Myocyte (in vitro differentiated cells): ENCODE measurements at places on chromosomes 4 and X.

- peak; percentile 80 for DNase-seq
These were observed 632 bp downstream of the PLP2 start for GRCh38 chrX:49172280-49172780.

- peak; percentile 65 for DNase-seq
These were observed 108.4 kb downstream of the DOCK11 start for GRCh38 chrX:118603981-118604380.

GRCh38 chrX:138711399-138712347, at the start of gene FGF13:
Gene FGF13 (minus strand): TSS chrX:138711717. CDS start chrX:138711003, 714 bp downstream.
- no peak for DNase-seq

DNA sequence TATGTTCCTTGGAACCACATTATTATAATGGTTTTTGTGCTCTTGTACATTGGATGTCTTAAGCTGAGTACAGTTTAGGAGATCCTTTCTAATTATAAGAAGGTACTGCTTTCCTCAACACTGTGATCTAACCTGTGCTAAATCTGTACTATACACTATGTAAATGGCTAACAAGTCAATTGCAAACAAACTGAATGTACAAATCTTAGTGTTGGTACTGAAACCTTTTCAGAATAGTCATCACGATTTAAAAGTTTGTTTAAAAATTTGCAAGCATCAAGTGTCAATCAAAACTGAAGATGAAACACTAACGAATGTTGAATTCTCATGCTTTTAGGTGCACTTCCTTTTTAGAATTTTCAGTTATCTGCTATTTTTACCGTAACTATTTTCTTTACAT, 2090.4 kb upstream of the TENM3 start:
- DNase-seq, result no peak

DNA sequence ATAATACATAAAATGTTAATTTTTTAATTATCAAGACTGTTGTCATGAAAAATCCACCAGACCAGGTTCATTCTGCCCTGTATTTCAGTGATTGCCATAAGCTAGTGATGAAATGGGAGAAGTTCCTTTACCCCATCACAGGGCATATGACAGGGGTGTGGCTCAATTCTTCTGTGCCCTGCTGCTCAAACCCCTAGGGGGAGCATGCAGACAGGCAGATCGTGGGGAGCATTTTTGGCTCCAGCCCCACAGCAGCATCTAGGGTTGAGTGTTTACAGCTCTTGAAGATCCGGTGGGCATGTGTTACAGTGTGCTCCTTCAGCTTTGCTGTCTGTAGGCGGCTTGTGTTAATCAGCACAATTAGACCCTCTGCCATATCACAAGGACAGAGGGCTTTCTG, 700.7 kb downstream of the PCDH18 start:
- no peak for DNase-seq

- DNase-seq, result peak; percentile 43
These were observed 25.8 kb downstream of the TRIM75 start for GRCh38 chr4:165079476-165079875.

- DNase-seq, result no peak
These were observed 880 bp upstream of the LONRF3 start for GRCh38 chrX:118973389-118974087.

DNA sequence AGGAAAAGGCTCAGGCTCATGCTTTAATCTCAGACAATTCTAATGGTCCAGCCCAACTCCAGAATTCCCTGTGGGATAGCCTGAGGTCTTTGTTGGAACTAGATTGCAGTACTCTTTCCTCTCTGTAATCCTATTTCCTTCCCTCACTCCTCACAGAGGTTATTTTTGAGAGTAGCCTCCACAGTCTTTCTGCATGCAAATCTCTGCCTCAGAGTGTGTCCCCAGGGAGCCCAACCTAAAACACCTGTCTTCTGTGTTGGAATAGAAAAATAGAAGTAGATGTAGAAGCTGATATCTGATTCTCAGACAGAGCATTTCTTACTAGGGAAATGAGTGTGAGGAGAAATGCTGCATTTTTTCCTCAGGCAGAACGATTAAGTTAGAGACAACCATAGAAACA, 915.5 kb upstream of the EPHA5 start:
- peak; percentile 64 for DNase-seq

- DNase-seq, result no peak
These were observed 471.5 kb downstream of the ADGRL3 start for GRCh38 chr4:61671599-61671998.

- no peak for DNase-seq
These were observed 16.6 kb downstream of the AMER1 start for GRCh38 chrX:64188901-64189300.

- DNase-seq, result peak; percentile 20
These were observed 595.7 kb upstream of the EPHA5 start for GRCh38 chr4:66266035-66266434.

DNA sequence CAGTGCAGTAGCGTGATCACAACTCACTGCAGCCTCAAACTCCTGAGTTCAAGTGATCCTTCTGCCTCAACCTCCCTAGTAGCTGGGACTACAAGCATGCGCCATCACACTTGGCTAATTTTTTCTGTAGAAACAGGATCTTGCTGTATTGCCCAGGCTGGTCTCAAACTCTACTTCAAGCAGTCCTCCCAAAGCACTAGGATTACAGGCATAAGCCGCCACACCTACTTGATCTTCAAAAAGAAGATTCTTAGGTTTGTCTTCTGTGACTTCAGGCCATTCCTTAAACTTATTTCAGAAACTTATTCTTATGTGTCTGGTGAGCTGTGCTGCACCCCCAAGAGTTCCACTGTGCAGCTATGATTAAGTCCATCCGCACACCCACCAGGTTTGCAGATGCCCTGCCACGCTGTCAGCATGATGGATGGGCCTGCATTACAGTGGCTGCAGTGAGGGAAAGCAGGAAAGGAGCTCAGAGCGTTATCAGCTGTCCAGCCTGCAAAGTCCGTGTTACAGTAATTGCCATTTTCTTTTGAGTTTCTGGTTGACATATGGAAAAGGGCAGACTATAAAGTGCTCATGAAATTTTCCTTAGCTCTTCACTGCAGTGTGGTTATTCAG, 146.6 kb downstream of the AASDH start:
- no peak for DNase-seq

DNA sequence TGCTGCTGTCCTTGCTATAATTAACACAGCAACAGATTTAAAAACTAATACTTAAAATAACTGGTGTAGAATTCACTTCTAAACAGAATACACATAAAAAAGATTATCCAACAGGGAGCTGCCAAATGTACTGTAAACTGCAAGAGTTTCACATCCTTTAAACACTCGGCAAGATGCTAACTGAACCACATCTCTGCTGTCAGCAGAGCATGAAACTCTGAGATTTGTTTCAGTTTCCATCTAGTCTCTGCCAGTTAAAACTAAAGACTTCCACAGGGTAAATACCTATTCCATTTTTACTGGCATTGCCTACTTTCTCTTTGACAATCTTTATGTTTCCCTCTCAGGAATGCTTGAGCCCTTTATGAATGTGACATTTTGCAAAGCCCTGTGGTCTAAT, 127.7 kb downstream of the SLC7A11 start:
- DNase-seq, result no peak

DNA sequence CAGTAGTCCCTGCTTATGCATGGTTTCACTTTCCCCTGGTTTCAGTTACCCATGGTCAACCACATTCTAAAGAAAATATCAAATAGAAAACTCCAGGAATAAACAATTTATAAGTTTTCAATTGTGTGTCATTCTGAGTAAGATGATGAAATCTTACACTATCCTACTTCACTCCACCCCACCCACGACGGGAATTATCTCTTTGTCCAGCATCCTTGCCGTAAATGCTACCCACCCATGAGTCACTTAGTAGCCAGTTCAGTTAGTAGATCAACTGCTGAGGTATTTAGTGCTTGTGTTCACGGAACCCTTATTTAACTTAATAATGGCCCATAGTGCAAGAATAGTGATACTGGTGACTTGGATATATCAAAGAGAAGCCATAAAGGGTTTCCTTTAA, 91.4 kb downstream of the KLHL13 start:
- DNase-seq, result no peak

DNA sequence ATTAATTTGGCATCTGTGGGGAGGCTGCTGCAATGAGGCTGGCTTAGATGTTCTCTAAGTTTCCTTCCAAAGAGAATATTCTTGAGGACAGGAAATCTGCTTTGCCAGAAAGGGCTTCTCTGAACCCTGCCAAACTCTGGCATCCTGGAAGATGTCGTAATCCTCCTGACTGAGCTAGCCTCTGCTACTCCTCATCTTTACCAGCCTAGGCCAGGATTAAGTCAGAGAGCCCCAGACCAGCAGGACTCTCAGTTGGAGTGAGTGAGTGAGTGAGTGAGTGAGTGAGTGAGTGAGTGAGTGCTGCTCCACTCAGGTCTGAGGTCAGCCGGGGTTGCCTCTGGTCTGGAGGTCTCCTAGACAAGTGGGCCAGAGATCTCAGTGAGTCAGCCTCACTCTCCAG, 104.9 kb upstream of the SOD3 start:
- DNase-seq, result no peak

DNA sequence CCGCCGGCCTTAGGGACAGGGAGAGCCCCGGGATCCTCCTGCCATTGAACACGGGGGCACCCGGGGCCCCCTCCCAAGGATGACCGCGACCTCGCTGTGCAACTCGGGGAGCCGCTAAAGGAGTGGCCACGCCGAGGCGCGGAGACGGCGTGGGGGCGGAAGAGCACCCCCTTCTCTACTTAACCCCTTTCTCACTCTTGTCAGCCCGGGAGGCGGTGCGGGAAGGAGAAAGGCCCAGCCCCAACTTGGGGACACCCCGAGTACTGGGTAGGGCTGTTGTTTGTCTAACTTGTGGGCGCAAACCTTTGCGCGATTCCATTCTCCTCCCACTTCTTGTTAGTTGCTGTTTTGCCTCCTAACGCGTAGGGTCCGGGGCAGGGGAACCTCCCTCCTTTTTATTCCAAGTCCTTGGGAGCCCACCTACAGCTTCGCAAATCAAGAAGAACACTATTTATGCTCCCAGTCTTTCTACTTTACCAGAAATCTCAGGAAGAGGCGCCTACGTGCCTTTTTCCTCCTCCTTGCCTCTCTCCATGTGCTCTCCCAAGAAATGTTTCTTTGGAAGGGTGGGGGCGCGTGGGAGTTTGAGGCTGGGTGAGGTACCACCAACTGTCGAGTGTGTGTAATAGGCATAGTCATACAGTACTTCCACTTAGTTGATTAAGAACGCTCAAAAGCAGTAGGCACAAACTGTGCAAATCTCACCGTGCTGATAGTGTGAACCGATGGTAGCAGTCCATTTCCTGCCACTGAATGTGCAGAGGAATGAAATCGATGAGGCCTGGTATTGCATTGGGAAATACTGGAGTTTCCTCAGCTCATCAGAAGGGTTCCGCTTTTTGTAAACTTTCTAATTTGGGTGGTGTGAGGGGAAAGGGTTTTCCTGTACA, 813 bp downstream of the DIAPH2 start:
- peak; percentile 44 for DNase-seq

DNA sequence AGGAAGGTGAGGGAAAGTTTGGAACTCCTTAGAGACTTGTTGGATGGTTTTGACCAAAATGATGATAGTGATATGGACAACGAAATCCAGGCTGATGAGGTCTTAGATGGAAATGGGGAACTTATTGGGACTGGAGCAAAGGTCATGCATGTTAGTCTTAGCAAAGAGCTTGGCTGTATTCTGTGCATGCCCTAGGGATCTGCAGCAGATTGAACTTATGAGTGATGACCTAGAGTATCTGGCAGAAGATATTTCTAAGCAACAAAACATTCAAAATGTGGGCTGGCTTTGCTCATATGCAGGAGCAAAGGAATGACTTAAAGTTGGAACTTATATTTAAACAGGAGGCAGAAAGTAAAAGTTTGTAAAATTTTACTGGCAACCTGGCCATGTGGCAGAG, 489.3 kb upstream of the DIPK2B start:
- DNase-seq, result no peak

GRCh38 chr4:185741795-185742194, 70.2 kb downstream of the SORBS2 start:
- DNase-seq, result no peak

- no peak for DNase-seq
These were observed 19.1 kb downstream of the FNIP2 start for GRCh38 chr4:158787709-158788475.

DNA sequence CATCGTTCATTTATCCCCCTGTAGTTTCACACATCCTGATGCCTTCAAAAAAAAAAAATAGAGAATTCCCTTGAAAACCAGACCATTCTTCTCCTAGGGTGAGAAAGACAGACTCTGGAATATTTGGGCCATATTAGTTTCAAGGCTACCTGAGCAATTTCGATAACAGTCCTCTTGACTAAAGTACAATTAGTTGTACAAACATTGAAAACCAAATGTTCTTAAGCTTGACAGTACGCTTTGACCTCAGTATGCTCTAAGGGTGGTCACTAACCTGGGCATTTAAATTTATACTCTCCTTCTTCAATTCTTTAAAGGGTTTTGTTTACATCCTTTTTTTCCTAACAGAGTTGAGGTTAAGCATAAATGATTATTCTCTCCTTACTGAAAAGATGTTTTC, 364.6 kb upstream of the FTHL17 start:
- DNase-seq, result no peak

DNA sequence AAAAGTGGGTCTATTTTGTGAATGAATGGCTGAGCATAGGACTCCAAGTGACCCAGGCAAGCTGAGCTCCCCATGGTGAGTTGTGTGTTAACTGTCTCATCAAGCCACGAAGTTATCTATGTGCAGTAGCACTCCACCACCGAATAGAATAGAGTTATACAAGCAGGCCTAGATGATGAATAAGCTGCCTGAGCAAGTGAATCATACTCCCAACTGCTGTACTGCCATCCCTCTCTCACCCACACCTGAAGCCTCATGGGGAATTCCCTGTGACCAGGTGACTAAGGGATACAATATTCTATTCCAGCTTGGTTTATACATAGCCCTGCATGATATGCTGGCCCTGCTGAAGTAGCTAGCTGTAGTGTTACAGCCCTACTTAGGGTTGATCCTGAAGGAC, 38.7 kb downstream of the KDM5C start:
- peak; percentile 39 for DNase-seq

GRCh38 chr4:103018391-103019307, 856 bp downstream of the SLC9B1 start:
- no peak for DNase-seq

GRCh38 chrX:63920875-63921274, 135.9 kb upstream of the ARHGEF9 start:
- DNase-seq, result no peak

GRCh38 chr4:69823048-69823447, 36.9 kb downstream of the SULT1E1 start:
- DNase-seq, result no peak

GRCh38 chr4:2457481-2458295, 11.2 kb upstream of the RNF4 start:
- no peak for DNase-seq

- peak; percentile 26 for DNase-seq
These were observed 58.1 kb upstream of the HOPX start for GRCh38 chr4:56739066-56739777.

DNA sequence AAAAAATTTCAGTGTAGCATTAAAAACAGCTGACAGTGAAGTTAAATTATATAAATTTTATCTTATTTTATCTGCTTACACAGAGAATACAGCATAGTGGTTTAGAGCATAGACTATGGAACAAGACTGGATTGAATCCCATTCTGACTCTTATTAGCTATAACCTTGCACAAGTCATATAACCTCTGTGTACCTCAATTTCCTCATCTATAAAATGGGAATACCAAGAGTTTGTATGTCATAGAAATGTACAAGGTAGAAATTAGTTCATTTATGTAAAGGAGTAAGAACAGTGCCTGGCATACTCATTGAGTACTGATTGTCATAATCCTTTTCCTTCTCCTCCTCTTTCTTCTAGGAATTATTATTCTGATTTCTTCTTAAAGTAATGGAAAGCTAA, 25.7 kb downstream of the FAM13A start:
- DNase-seq, result no peak
